ENCODE measurements at places on chromosomes 5 and 9. TPM values are rescaled to one million over a fixed set of nuclear protein-coding genes. Genes with fewer than 3 reads are reported as not detected.

DNA sequence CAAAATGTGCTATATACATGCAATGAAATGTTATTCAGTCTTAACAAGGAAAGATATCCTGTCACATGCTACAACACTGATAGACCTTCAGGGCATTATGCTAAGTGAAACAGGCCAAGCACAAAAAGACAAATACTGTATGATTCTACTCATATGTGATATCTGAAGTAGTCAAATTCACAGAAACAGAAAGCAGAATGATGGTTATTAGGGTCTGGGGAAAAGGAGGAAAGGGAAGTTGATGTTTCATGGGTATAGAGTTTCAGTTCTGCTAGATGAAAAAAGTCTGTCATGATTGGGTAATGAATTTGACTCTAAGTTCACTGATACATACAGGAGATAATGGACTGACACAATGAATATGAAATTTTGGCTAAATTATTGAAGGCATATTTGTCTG, 11.2 kb upstream of the RIC1 start:
- H3K4me3 ChIP-seq: no peak overlapping the region
- DNase-seq: no peak
- H3K27ac ChIP-seq: peak overlapping the region; percentile 6

- no peak overlapping the region for H3K4me3 ChIP-seq
- no peak for DNase-seq
- H3K27ac ChIP-seq: no peak overlapping the region
- peaks cover 14% of the 10 kb centered on the region for H3K4me1 ChIP-seq
- H3K27me3 ChIP-seq: peaks cover 35% of the 10 kb centered on the region
Observed at GRCh38 chr5:154514331-154514730, 36.3 kb upstream of the HAND1 start.

- no peak overlapping the region for H3K27ac ChIP-seq
- no peaks in the 10 kb centered on the region for H3K27me3 ChIP-seq
- no peak for DNase-seq
Observed at GRCh38 chr5:98905857-98906688, 22.7 kb downstream of the CHD1 start.

DNA sequence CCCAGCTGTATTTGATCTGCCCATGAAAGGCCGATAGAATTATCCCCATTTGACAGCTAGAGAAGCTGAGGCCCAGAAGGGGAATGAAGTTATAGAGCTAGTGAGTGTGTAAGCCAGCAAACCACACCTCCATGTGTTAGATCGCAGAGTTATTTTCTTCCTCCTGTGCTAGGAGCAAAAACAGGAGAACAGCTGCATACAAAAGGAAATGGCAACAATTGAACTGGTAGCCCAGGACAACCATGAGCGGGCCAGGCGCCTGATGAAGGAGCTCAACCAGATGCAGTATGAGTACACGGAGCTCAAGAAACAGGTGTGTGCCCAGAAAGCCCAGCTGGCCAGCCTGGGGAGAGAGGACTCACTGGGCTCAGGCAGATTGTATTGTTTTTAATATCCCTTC, 30.4 kb downstream of the RAB14 start:
- no peak overlapping the region for H3K4me3 ChIP-seq
- H3K27ac ChIP-seq: peak overlapping the region; percentile 36
- H3K27me3 ChIP-seq: no peaks in the 10 kb centered on the region
- DNase-seq: no peak
- H3K36me3 ChIP-seq: peaks cover 69% of the 10 kb centered on the region
- peaks cover 20% of the 10 kb centered on the region for H3K4me1 ChIP-seq

DNA sequence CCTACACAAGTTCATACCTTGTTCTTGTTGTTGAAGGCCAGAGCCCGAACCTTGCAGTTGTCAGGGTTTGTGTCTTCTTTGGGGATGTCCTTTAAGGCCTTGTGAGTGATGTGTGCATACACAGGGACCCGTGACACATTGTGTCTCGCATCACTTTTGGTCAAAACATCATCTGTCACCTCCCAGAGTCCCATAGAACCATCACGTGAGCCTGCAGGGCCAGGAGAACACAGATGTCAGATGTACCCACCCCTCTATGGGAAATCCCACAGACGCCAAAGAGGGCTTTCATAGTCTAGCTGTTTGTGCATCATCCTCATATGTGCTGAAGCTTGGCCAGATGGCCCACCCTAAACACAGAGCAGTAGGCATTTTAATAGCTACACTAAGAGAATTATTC, 28.2 kb downstream of the DCAF12 start:
- H3K4me3 ChIP-seq: no peak overlapping the region
- peaks cover 6% of the 10 kb centered on the region for H3K36me3 ChIP-seq
- no peaks in the 10 kb centered on the region for H3K4me1 ChIP-seq
- H3K27ac ChIP-seq: no peak overlapping the region
- no peak for DNase-seq

DNA sequence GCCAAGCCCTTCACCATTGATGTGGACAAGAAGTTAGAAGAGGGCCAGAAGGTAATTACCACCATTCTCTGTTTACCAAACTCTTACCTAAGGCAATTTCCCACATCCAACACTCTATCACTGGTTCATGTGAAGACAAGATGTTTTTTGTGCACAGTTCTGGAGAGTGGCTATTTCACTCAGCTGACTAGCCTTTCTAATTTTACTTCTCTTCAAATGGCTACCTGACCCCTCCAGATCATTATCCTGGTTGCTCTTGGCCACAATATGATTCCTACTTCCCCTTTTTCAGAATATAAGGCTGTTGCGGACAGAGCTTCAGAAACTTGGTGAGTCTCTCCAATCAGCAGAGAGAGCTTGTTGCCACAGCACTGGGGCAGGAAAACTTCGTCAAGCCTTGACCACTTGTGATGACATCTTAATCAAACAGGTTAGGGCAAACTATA, 7.1 kb downstream of the KIF20A start:
- no peak for DNase-seq
- H3K27me3 ChIP-seq: no peaks in the 10 kb centered on the region
- peaks cover 56% of the 10 kb centered on the region for H3K36me3 ChIP-seq
- H3K4me1 ChIP-seq: no peaks in the 10 kb centered on the region
- peak overlapping the region; percentile 36 for H3K27ac ChIP-seq

DNA sequence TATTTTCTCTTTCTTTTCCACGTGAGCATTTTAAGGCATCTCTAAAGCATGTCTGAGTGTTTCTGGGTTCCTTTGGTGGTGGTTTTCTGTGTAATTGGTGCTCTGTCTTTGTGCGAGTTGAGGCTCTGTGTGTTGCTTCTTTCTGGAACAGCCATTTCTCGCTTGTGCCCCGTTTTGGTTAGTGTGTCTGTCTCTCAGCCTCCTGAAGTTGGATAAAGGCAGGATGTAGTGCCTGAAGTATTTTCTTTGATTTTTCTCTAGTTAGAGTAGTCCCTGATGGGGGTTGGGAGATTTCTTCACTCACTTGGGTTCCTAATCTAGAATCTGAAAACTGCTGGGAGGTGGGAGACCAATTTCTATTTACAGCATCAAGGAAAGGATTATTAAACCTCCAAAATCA, 129.7 kb upstream of the TMEM161B start:
- no peaks in the 10 kb centered on the region for H3K36me3 ChIP-seq
- no peak overlapping the region for H3K4me3 ChIP-seq
- no peak for DNase-seq
- H3K4me1 ChIP-seq: peaks cover 4% of the 10 kb centered on the region

GRCh38 chr9:107439991-107440456, 49.5 kb downstream of the KLF4 start:
- peaks cover 2% of the 10 kb centered on the region for H3K27me3 ChIP-seq
- H3K4me1 ChIP-seq: no peaks in the 10 kb centered on the region
- no peak for DNase-seq
- no peak overlapping the region for H3K27ac ChIP-seq

DNA sequence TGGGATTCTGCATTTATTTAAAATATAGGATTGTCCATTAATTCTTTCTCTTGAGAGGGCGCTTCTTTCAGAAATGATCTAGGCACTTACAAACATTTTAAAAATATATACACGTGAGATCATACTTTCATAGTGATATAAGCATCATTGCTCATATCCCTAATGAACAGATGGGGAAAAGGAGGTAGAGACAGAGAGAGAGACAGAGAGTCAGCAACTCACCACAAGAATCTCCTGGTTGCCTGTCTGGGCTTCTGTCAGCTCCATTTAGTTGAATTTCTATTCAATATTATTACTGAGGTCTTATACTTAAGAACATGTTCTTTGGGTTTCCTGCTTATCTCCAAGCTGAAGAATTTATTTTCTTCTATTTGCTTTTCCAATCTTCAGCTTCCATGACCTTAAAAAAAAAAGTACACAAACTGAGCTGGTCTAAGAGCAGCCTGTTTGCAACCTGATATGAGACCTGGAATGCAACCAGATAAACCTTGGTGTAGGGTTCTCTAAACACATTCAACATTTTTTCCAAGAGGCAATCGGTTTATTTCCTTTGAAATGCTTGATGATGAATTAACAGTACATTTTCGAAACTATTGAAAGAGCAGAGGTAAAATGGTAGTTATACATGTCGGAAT, 51.6 kb upstream of the LIFR start:
- no peak overlapping the region for H3K27ac ChIP-seq
- DNase-seq: no peak
- H3K4me3 ChIP-seq: no peak overlapping the region
- H3K4me1 ChIP-seq: no peaks in the 10 kb centered on the region
- peaks cover 9% of the 10 kb centered on the region for H3K27me3 ChIP-seq

Gene QRFP
- total RNA-seq: not detected

Gene GRXCR2
- total RNA-seq: not detected

Gene TXNDC8
- total RNA-seq: not detected
